Right ventricle myocardium superior (tissue), 1 donor: ENCODE measurements at places on chromosomes 1 and 21. TPM values are rescaled to one million over a fixed set of nuclear protein-coding genes. Genes with fewer than 3 reads are reported as not detected.

C1QB gene
- total RNA-seq, result 130 TPM

DNA sequence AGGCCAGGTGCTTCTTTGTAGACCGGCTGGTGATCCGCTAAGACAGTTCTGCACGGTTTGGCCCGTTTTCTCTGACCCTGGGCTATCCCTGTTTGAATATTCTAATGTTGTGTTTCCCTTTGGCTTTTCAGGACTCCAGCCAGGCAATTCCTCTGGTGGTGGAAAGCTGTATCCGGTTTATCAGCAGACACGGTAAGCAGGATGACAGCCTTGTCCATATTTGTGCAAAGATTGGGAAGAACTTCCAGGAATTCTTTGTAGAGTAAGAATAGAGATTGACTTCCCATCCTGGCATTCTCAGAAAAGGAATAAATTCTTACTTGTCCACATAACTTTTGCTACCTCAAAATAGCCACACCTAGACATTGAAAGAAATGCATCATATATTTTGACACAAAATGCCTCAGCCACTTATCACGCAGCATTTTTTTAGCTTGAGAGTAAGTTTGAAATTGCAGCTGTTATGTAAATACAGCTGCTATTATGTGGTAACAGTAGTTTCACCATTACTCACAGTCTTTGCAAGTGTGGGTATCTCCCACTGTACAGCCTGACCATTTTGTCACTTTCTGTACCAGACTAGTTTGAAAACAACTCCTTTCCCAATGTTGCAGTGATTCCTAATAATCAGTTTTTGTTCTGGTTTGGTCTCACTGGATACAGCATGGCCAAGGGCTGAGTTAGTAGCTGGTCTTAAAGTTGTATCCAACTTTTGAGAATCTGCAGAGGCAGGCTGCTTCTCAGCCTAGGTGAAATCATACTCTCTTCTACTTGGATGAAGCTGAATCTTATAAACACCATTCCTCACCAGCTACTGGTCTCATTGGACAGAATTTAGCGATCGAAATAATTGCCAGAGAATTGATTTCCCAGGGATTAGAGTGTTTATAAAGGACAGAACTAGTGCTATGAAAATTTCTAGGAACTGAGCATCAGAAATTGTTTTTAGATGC lies 40.0 kb upstream of the IKBKE start:
- DNase-seq, result no peak

GSTM5 gene
- 2.6 TPM for total RNA-seq

HSD3B1 gene
- total RNA-seq, result not detected

SOX13 gene
- 12.4 TPM for total RNA-seq

- DNase-seq, result no peak
These were observed 70.8 kb upstream of the LRRN2 start for GRCh38 chr1:204756349-204756748.

GRCh38 chr1:221347706-221348105 lies 394.2 kb downstream of the DUSP10 start:
- DNase-seq, result no peak
